ENCODE measurements at places on chromosomes 4 and X.

GRCh38 chrX:45774961-45775360 is 574.3 kb upstream of the DIPK2B start:
- no peak for DNase-seq

GRCh38 chrX:42778096-42778495 is at the start of gene PPP1R2C:
Gene PPP1R2C (minus strand): TSS chrX:42778163. CDS start chrX:42778079, 84 bp downstream.
- DNase-seq = no peak

- DNase-seq = no peak
These were observed 237.8 kb upstream of the JADE1 start for GRCh38 chr4:128571747-128572146.

- no peak for DNase-seq
These were observed 133.2 kb downstream of the KDM6A start for GRCh38 chrX:45006002-45006800.

- DNase-seq = no peak
These were observed 1.9 kb downstream of the TLR7 start for GRCh38 chrX:12868747-12869146.

GRCh38 chrX:29453333-29453732 is 762.0 kb upstream of the MAGEB2 start:
- no peak for DNase-seq

- no peak for DNase-seq
These were observed 1269.5 kb downstream of the RAPGEF2 start for GRCh38 chr4:160372390-160372789.

DNA sequence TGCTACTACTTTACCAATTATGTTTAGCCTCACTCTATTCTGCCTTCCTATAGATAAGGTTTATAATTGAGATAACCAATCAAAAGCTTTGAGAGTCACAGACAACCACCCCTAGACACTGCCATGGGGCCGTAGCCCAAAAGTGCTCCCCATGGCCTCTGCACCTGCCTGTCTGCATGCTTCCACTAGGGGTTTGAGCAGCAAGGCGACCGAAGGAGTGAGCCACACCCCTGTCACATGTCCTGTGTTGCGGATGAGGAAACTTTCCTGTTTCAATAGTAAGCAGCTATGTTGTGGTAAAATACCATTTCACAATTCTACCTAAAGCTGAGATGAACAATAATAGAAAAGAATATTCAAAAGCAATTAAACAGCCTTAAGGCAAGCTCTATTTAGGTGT is 856.0 kb upstream of the FRG1 start:
- no peak for DNase-seq

DNA sequence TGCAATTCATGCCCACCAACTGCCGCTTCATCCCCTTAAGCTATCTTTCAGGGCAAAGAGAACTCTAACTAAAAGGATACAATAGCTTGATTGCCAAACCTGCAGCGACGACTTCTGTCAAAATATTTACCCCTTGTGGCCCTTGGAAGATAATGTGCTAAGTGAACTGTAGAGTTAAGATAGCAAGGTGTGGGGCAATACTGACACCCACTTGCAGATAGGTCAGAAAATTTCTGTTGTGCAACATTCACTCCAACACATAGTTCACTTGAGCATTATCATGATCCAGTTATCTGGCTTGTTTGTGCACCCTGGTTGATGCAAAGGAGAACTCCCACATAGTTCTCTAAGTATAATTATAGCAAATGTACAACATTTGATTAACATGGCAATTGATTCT is 55.6 kb downstream of the RHOXF2B start:
- no peak for DNase-seq

- no peak for DNase-seq
These were observed 30.5 kb upstream of the SHOX start for GRCh38 chrX:599837-600715.

DNA sequence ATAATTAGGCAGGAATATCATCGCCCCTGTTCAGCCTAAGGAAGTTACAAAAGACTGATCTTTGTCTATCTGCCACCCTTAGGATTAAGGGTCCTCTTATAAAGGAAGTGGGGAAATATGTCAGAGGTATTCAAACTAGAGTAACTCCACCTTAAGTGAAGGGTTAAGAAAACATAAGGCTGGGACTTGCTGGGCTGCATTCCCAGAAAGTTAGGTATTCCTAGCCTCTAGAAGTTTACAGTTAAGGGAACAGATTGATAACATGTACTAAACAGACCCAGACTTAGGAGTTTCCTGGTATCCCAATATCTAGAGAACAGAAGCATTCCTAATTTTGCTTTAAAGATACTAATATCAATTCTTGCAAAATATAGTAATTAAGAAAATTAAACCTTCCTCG is 6.0 kb downstream of the CXCL2 start:
- no peak for DNase-seq

GRCh38 chr4:17066236-17066635 is 167.8 kb upstream of the LDB2 start:
- no peak for DNase-seq

GRCh38 chr4:102736636-102737549 is 23.9 kb downstream of the MANBA start:
- no peak for DNase-seq

- DNase-seq = no peak
These were observed 61.2 kb downstream of the SLC9A6 start for GRCh38 chrX:136046295-136047015.

DNA sequence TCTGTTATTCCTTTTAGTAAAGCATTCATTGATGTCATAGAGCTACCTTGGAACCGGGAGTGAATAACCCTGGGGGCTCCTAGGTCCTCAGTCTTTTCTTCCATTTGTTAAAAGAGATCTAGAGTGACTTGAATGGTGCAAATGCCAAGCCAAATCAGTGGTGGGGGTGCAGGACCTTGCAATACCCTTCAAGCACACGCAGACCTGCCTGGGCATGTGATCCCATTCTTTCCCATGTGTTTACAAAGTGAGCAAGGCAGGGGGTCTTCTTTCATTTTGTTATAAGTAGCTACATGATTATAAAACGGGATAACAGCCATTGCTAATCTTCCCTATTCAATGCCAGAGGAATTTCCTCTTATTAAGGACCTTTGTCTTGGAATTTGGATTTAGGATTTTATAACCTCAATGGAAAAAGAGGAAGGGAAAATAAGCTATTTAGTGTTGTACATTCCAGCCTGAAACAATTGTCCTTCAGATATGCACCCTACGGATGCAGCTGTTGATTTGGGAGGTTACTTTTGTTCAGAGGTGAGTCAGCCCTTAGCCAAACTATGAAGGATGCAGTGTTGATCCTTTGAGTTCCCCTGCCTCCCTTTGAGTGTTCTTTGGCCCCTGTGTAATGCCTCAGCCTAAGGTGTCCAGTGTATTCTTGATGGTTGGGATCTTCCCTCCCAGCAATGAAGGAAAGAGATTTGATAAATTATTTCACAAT is 623.8 kb upstream of the HTR2C start:
- DNase-seq = no peak

Data from right renal pelvis (tissue), 4 donors.